ENCODE measurements at places on chromosomes 1 and 21.

- DNase-seq, result no peak
Observed at GRCh38 chr1:209672705-209673630, 2.2 kb upstream of the G0S2 start.

DNA sequence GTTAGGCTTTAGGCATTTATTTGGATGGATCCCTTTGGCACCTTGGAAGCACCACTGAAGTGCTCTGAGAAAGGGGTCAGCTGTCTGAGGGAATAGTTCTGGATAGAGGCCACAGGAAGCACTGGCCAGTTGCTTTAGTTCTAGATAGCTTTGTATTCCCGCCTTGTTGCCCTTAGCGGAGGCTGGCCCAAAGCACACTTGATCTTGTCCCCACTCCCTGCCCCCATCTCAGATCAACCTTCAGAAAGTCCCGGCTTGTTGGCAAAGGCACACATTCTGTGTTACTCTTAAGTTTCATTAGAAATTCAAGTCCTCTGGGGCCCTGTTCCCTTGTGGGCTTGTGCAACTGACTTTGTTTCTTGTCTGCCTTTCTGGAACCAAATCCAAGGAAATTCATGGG, 15.2 kb upstream of the NBL1 start:
- DNase-seq, result no peak

- no peak for DNase-seq
Observed at GRCh38 chr1:103942029-103942428, 192.3 kb downstream of the AMY1C start.

DNA sequence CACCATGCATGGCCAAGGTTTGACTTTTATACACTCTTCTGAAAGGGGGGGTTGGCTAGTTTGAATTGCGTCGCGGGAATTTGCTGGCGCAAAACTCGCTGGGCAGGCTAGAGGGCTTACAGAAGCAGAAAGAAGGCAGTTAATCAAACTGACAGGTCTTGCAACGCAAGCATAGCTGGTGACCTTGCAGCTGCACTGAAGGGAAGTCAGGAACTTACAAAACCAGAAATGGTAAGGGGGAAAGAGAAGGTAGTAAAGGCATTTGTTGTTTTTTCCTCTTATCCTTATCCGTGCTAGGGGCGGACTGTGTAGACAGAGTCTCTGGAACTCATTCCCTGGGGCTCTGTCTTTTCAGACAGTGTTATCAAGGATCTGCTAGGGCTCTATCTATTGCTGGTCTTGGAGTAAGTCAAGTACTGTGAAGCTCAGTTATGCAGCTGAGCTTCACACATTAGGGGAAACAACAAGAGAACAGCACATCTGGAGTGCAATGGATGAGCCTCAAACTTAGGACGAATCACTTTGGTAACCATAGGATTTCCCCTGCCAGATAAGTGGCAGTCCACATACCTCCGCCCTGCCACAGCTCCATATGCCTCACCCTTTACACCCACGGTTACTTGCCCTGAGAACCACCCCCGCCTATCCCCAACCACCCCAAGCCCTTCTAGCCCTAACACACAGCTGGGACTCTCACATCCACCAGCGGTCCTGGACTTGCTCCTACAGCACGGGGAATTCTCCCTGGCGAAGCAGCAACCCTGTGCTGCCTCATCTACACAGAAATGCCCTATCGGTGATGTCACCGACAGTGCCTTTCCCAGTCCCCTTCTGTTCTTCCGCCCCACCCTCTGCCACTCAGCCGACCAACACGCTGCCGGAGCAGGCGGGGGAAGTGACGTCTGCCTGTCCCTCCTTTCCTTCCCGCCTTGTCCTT, 251.4 kb downstream of the FAM72C start:
- DNase-seq, result no peak

GRCh38 chr1:59180735-59181134, 116.2 kb upstream of the FGGY start:
- no peak for DNase-seq

GRCh38 chr1:178660461-178660860, 64.6 kb upstream of the RALGPS2 start:
- DNase-seq, result no peak

DNA sequence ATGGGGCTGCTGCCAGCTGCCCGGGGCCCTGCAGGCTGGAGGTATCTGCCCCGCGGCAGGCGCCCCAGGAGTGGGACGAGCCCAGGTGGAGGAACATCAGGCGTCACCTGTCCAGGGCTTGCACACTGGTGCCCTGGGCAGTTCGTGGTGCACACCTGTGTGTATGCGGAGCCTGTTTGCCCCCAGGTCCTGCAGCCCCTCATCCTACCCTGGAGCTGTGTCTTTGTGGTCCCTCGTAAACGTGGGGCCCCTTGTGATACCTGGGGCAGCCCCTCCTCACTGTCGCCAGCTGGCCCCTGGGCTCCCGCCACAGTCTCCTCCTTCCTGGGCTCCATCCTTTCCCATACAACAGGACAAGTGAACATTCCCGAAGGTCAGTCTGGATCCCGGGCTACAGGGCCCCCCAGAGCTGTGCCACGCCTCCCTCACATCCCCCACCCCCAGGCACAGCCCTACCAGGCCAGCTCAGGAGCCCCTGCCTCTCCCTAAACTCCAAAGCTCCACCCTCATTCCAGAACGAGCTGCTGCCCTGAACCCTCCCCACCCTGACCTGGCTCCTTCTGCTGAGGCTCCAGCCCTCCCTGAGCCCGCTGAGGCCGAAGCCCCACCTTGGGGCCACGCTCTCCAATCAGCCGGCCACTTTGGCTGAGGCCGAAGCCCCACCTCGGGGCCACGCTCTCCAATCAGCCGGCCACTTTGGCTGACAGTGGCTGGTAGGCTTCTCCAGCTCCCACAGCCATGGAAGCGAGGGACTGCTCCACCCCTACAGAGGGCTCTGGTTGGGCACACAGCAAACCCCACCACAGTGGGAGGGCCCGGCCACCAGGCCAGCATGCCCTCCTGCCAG, 42.6 kb downstream of the UBE2G2 start:
- DNase-seq, result no peak

DNA sequence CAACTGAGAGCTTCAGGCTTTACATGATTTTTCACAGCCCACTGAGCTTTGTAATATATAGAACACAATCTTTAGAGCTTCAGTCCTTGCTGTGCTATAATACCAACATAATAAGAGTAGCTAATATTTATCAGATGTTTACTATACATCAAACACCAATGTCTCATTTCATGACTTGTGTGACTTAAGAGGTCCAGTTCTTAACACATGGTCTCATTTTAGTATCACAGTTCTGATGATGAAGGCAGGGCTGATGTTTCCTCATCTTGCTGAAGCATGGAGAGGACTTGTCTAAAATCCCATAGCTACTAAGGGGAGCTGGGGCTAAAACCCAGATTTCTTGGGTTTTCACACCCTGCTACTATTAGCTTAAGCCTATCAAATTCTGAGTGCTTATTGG, 5.5 kb downstream of the MTR start:
- no peak for DNase-seq

GRCh38 chr1:46569116-46569515, 17.7 kb upstream of the KNCN start:
- no peak for DNase-seq

GRCh38 chr1:84774669-84775534, 84.6 kb upstream of the SSX2IP start:
- no peak for DNase-seq

- no peak for DNase-seq
Observed at GRCh38 chr1:21503706-21504377, 5.4 kb upstream of the ALPL start.

GRCh38 chr1:27106561-27107323, 48.2 kb downstream of the SLC9A1 start:
- no peak for DNase-seq

- DNase-seq, result no peak
Observed at GRCh38 chr1:64195081-64195395, 8.4 kb upstream of the UBE2U start.

- DNase-seq, result no peak
Observed at GRCh38 chr21:42041711-42042110, 29.4 kb upstream of the UMODL1 start.

- no peak for DNase-seq
Observed at GRCh38 chr1:59384443-59384842, 87.5 kb downstream of the FGGY start.

- no peak for DNase-seq
Observed at GRCh38 chr1:6614929-6615785, 1.6 kb downstream of the PHF13 start.

- DNase-seq, result peak; percentile 59
Observed at GRCh38 chr1:161486806-161487741, 18.2 kb upstream of the FCGR2A start.

GRCh38 chr21:18499761-18500376, 96.3 kb upstream of the TMPRSS15 start:
- peak; percentile 22 for DNase-seq

- DNase-seq, result no peak
Observed at GRCh38 chr1:172289448-172289847, 131.0 kb upstream of the C1orf105 start.
